ENCODE measurements at places on chromosomes 13 and 19. TPM values are rescaled to one million over a fixed set of nuclear protein-coding genes. Genes with fewer than 3 reads are reported as not detected.

- peak; percentile 78 for DNase-seq
Observed at GRCh38 chr13:48236528-48237353, 3.7 kb downstream of the ITM2B start.

DNA sequence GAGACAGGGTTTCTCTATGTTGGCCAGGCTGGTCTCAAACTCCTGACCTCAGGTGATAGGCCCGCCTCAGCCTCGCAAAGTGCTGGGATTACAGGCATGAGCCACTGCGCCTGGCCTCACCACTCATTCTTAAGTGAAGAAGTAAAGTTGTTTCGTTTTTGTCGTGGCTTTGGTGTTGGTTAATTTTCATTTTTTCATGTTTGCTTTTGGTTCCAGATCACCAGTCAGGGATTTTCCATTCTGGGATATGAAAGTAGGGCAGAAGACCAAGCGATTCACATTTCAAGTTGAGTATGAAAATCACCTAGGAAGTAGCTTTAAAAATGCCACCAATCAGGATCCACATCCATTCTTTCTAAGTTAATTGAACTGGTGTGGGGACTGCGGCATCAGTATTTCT is 289.9 kb downstream of the DIAPH3 start:
- no peak for DNase-seq

CAPN12 gene
- polyA plus RNA-seq: 3.4 TPM

ZNF284 gene
- polyA plus RNA-seq: 1.7 TPM

TMEM86B gene
- polyA plus RNA-seq: 2.6 TPM

ZNF681 gene
- polyA plus RNA-seq: 3.2 TPM

DNA sequence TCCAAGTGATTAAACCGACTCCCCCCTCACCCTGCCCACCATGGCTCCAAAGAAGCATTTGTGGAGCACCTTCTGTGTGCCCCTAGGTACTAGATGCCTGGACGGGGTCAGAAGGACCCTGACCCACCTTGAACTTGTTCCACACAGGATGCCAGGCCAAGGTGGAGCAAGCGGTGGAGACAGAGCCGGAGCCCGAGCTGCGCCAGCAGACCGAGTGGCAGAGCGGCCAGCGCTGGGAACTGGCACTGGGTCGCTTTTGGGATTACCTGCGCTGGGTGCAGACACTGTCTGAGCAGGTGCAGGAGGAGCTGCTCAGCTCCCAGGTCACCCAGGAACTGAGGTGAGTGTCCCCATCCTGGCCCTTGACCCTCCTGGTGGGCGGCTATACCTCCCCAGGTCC is 2.0 kb downstream of the APOE start:
- DNase-seq: no peak

SLC1A6 gene
- polyA plus RNA-seq: 0.86 TPM

DNA sequence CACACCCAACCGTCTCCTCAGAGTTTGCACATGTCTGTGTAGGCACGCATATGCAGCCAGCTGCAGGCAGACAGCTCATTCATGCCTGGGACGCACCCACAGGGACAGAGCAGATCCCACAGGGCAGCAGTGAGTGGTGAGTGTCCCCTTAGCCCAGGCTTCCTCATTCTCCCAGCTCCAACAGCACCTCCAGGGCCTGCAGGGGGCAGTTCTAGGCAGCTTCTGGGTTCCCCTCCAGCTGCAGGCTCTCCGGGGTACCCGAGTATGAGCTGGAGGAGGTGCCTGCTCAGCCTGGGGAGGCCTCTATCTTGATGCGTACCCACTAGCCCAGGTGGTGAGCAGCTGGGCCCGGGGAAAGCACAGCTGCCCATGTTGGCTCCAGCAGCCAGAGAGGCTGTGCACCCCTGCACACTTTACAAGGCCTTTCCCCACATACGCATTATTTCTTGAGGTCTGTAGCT is 1.3 kb upstream of the SHANK1 start:
- DNase-seq: no peak

DNA sequence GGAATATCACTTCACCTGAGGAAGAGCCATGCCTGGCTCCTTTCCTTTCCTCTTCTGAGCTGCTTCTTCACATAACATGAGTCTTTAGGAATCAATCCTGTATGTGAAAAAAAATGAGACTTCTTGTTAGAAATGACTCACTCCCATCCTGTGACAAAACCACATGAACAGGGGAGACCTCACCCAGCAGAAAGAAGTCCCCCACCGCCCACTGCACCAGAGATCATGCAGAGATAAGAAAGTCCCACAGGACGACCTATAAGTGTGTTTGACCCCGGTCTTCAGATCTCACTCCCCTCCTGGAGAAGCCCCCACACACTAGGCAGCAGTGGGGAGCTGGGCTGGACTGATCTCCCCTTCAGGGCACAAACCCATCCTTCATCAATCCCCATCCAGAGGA is 7.8 kb downstream of the ZNF600 start:
- DNase-seq: no peak

- no peak for DNase-seq
Observed at GRCh38 chr19:52665529-52665928, 27.4 kb upstream of the ZNF83 start.

DNA sequence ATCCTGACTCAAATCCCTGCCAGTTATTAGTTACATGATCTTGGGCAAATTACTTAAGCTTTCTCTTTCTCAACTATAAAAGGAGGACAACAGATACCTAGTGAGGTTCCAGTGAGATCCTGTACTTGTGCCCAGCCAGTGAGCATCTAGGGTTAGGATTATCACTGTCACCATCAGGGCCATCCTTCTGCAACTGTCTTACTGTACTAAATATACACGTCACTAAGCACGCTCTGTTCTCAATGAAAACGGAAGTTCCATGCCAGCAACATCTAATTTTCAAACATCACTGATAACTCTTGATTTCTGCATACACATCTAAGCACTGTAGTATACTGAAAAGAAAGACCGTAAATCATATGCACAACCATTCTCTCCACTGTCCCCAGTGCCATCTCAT is 70.0 kb downstream of the FOXO1 start:
- no peak for DNase-seq

- DNase-seq: no peak
Observed at GRCh38 chr13:33213024-33213768, 72.4 kb downstream of the STARD13 start.

DNA sequence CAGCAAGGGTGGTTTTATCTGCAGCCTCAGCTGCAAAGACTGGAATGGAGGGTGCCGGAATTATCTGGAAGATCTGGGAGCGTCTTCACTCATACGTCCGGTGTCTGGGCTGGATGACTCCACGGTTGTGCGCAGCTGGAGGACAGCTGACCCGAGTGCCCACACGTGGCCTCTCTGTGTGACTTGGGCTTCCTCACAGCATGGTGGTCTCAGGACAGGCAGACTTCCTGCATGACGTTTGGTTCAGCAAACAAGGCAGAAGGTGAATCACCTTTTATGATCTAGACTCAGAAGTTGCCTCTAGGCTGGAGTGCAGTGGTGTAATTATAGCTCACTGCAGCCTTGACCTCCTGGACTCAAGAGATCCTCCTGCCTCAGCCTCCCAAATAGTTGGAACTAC is 33.2 kb downstream of the CACNG6 start:
- DNase-seq: no peak

GRCh38 chr13:29883941-29884518 is 33.6 kb upstream of the UBL3 start:
- DNase-seq: peak; percentile 25

ZNF264 gene
- 2.9 TPM for polyA plus RNA-seq

GRCh38 chr13:79998381-79998880 is 342.5 kb downstream of the SPRY2 start:
- peak; percentile 42 for DNase-seq
